Central memory CD4-positive, alpha-beta T cell (primary cell): ENCODE measurements at places on chromosomes 6 and 20.

DNA sequence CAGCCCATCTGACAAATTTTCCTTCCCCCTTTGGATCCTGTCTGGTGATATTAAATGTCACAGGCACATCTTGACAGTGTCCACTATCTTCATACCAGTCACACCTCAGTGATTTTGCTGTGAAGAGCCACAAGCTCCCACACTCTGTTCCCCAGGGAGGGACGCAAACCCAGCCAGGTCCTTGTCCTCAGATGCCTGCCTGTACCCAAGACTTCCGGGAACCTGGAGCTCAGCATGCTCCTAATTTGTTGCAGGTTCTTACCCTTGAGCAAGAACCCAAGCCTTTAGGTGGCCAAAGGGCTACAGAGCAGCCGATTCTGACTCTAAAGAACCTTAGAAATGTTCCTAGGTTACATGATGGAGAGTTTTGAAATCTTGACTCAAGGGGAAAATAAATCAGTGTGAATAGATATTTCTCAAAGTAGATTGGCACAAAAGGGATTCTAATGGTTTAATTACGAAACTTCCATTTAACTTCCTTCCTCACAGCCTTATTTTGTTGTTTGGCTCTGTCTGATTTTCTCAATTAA lies 66.2 kb upstream of the MTHFD1L start:
- DNase-seq, result no peak

- DNase-seq, result no peak
These were observed 107.2 kb downstream of the ATP9A start for GRCh38 chr20:51660672-51661608.

- no peak for DNase-seq
These were observed 8.6 kb upstream of the TRIB3 start for GRCh38 chr20:371755-372542.

GRCh38 chr20:33676121-33676520 lies 1.9 kb upstream of the NECAB3 start:
- DNase-seq, result no peak

DNA sequence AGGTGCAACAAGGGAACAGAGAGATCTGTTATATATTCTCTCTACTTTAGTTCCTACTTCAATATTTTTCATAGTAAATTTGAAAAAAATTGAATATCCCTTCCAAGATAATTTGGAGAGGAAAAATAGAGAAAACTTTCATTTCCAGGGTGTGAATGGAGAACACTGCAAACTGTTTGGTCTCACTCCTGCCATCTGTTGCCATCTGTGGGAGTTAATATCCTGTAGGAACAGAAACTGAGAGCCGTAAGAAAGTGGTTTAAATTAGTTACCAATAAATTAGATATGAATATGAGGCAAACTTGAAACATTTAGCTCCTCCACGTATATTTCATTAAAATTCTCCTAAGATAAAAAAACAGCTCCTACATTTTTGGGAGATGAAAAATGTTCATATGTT lies 4.2 kb downstream of the ZNF337 start:
- no peak for DNase-seq

- DNase-seq, result no peak
These were observed 381.8 kb downstream of the MAFB start for GRCh38 chr20:40307268-40307667.

- peak; percentile 62 for DNase-seq
These were observed 31.4 kb downstream of the FYN start for GRCh38 chr6:111841822-111842221.

- DNase-seq, result no peak
These were observed 78.9 kb upstream of the BEND6 start for GRCh38 chr6:56875961-56876360.

DNA sequence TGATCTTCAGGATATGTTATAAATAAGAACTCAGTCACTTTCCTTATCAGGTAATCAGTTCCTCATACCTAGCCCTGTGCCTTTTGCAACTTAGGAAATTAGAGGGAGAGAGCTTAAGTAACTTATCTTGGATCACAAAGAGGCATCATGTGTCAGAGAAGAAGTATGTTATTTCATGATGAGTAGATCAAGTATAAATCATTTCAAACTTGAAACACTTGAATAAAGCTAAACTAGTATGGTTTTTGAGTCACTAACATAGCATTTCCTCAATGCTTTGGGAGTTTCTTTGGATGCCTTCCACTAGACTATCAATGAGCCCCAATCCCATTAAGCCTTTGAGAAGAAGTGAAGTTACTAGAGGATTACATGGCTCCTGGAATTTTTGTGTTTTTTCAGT lies 102.6 kb upstream of the TNFAIP3 start:
- DNase-seq, result no peak

- no peak for DNase-seq
These were observed 107.8 kb downstream of the ZFP64 start for GRCh38 chr20:52083627-52084232.

- DNase-seq, result no peak
These were observed 15.0 kb upstream of the DTNBP1 start for GRCh38 chr6:15677822-15678221.

- no peak for DNase-seq
These were observed 193.0 kb downstream of the GJA10 start for GRCh38 chr6:90087106-90087833.
